Left ventricle myocardium superior (tissue), 1 donor: ENCODE measurements at places on chromosomes 13 and 19. TPM values are rescaled to one million over a fixed set of nuclear protein-coding genes. Genes with fewer than 3 reads are reported as not detected.

Gene MAB21L1
- total RNA-seq: 0.30 TPM

Gene UBL3
- total RNA-seq: 22.6 TPM

Gene CEACAM3
- total RNA-seq: 0.32 TPM

Gene WDR87
- total RNA-seq: not detected

Gene CGB2
- not detected for total RNA-seq

Gene RYR1
- 1.1 TPM for total RNA-seq

Gene YIF1B
- 33.8 TPM for total RNA-seq

Gene LAIR2
- not detected for total RNA-seq

Gene SGCG
- 80.2 TPM for total RNA-seq

Gene CEACAM7
- total RNA-seq: not detected

- no peak for DNase-seq
These were observed 26.9 kb downstream of the ZNF846 start for GRCh38 chr19:9741476-9742171.

GRCh38 chr19:42657556-42657955, 62.8 kb upstream of the CEACAM8 start:
- no peak for DNase-seq

- DNase-seq: peak; percentile 68
These were observed 19.4 kb upstream of the PLEKHF1 start for GRCh38 chr19:29645911-29646310.

DNA sequence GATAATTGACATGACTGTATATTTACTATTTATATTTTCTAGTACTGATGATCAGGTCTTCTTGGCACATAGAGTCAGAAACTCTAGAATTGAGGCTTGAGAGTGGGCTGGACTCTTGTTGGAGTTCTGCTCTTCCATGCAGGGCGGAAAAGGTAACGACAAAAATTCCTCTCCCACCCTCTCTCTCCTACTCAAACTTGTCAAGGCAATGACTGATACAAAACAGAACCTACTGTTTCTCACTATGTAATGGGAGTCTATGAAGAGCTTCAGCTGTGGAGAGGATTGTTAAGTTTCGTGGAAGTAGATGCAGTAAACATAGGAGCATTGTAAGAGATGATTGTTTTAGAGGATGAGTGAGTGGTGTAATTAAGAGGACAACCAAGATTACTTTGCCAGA, 8.8 kb downstream of the EDNRB start:
- DNase-seq: no peak

- DNase-seq: peak; percentile 78
These were observed 118.8 kb downstream of the NUFIP1 start for GRCh38 chr13:44870456-44870929.

DNA sequence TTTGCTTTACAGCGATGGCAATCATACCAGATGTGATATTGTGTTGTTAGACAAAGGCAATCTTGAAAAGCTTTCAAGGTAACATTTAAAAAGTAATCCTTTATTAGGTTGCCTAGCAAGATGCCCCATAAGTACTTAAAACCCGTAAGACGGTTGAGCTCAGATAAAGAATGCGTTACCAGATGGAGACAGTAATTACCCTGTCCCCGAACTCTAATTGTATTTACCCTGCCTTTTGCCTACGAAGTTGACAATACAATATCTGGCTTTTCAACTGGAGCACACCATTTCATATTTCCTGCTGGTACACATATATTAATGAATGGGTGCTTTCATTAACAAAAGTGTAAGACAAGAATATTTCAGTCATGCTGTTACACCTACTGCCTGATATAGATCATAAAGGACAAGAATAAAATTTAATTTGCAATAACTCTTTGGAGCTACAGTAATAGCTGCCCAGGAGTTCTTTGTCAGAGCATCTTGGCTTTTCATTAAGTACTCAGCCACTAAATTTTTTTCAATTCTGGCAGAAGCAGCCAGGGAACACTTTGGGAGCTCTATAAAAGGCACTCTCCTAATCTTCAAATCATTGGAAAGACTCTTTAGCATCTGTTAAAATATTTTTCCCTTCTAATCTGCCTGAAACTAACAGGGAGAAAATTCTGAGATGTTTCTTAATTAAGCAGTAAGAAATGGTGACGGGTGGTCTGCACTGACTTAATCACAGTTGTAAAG, 63.8 kb downstream of the DCT start:
- no peak for DNase-seq

GRCh38 chr13:64410276-64411053, 2819.7 kb downstream of the PCDH9 start:
- DNase-seq: no peak

- no peak for DNase-seq
These were observed 219.9 kb upstream of the IRS2 start for GRCh38 chr13:110006304-110006703.

DNA sequence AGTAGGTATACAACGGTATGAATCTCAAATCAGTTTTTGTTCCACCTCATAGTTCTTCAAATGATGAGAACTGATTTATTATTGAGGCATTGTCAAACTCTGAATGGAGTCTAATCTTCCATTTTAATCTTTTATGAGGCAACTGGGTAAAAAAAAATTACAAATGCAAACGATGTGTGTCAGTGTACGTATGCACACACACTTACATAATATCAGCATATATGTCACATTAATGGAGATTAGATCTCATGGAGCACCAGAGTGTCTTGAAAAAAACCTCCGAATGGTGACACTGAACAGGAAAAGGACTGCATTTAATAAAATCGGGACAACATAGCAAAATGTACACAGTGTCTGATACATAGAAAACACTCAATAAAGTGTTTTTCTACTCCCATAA, 842.7 kb downstream of the EFNB2 start:
- DNase-seq: no peak

DNA sequence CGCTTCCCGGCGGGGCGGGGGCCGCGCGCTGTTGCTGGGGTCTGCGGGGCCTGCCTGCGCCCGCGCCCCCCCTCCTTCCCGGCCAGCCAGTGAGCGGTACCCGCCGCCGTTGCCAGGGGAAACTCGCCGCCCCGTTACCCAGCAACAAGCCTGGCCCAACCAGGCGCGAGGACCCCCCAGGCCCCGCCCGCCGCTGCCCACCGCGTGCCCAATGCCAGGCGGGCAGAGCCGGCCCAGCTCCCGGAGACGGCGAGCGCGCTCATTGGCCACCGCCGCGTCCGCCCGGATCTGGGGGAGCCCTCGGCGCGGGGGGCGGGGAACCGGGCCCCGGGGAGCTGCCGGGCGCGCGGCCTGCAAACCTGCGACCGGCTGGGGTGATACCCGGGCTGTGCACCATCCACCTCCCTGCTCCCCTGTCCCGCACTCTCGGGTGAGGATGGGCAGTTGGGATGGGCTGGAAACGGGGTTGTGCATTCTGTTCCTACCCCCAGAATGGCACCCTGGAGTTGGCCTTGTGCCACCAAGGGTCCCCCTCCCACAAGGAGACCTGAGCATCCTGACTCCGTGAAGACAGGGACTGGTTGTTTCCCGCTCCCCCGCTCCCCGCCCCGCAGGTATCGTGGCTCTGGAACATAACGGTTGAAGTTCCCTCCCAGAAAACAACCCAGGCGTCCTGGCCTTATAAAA, 8.8 kb upstream of the BBC3 start:
- peak; percentile 65 for DNase-seq

DNA sequence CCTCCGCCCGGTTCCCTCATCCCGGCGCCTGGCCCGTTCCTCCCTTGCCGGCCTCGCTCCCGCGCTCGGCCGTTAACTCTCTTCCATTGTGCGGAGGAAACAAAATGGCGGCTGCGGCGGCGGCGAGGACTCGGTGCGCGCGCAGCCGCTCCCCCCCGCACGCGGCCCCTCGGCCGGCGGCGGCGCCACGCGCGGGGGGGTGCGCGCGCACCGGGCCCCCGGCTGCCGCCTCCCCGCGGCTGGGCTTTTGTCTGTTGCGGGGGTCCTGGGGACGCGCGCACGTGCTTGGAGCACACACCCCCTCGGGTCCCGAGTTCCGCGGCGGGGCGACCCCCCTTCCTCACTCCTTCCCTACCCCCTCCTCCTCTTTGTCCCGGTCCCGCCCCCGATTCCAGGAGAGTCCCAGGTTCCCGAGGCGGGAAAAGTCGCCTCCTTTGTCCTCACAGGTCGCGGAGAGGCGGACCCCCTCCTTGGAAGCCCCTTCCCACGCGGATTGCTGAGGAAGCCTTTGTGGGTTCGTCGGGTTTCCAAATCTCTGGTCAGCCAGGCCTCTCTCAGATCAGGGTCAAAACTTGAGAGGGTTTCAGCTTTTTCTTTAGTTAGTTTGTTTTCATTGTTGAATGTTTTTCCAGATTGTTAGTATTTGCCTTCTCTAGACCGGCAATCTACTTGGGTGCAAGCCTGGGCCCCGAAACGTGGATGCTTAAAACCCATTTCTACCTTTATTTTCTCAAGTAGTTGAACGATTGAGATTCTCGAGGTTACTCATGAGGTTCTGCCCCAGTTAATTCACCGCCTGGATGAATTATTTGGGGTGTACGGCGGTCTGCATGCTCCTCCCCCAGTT, 687 bp downstream of the ILF3 start:
- DNase-seq: peak; percentile 71

DNA sequence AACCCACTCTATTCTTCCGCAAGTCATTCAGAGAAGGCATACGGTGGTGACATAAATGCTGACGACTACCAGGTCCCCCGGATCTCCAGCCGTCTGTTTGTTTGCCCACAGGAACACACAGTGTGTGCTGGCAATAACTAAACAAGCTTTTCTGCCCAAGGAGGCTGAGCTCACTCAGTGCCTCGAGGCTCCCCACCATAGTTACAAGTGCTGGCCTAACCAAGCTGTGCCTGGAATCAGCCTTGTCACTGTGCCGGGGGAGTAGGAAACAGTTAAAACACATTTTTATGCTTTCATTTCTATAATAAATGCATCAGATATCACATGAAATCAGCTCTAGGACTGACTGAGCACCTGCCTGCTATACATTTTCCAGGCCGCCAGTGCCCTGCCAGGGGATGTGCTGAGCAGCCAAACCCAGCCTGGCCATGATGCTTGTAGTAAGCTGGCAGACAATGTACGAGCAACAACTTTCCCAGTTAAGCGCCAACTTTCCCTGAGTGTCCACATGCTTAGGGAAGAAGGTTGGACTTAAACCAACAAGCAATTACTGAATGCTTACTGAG, 28.1 kb downstream of the BRD4 start:
- DNase-seq: peak; percentile 72

GRCh38 chr13:39419876-39420275, 183.1 kb downstream of the LHFPL6 start:
- DNase-seq: no peak

- DNase-seq: no peak
These were observed 16.8 kb upstream of the TM9SF2 start for GRCh38 chr13:99484473-99484872.

DNA sequence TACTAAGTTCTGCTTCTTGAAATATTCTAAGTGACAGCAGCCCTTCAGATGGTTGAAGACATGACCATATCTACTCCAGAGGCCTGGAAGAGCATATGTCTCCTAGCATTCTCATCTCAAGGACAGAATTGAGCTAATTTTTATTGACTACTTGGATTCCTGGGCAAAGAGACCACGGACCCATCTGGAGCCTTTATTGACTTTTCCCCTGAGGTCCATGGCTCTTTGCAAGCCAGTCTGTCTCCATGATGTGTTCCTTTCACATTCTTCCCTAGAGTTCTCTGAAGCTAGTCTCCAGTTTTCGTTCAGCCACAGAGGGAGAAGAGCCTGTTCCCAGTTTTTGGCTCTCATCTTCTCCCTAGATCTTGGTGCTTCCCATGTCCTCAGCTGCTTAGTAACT, 202.7 kb downstream of the PCCA start:
- no peak for DNase-seq

DNA sequence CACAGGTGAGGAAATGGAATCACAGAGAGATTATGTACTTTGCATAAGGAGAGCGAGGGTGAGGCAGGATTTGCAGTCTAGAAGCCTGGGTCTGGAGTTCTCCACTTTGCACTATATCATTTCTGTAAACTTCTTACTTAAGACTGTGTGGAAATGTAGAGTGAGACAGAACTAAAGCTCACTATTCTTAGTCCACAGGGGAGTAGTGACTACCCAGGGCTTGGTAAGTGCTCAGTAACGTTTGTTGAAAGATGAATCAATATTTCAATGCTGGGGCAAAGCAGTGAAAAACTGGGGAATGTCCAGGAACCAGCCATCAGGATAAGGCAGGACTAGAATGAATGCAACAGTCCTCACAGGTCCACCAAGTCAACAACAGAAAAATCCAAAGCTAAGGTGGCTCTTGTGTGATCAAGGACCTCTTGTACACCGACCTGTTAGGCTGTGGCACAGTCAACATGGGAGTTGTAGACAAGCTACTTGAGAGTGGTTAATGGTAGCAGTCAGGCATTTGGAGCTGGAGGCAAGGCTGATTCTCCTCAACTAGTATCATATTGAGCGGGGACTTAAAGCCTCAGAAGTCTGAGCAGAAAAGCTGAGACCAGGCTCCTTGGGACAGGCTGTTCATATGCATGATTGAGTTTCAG, 929 bp upstream of the TNFSF13B start:
- no peak for DNase-seq

DNA sequence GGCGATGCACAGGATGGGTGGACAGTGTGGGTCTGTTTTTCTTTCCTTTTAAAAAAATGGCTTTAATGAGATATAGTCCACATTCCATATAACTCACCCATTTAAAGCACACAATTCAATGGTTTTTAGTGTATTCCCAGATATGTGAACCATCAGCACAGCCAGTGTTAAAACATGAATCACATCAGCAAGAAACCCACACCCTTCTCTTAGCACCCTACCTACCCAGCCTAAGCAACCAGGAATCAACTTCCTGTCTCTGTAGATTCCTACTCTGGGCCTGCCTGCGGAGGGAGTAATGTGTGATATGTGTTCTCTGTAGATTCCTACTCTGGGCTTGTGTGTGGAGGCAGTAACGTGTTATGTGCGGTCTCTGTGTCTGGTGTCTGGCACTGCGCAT, 11.9 kb downstream of the TMEM255B start:
- DNase-seq: no peak

GRCh38 chr19:34287662-34288140, 33.3 kb downstream of the GARRE1 start:
- no peak for DNase-seq

GRCh38 chr13:36778083-36778671, 40.8 kb upstream of the RFXAP start:
- no peak for DNase-seq

DNA sequence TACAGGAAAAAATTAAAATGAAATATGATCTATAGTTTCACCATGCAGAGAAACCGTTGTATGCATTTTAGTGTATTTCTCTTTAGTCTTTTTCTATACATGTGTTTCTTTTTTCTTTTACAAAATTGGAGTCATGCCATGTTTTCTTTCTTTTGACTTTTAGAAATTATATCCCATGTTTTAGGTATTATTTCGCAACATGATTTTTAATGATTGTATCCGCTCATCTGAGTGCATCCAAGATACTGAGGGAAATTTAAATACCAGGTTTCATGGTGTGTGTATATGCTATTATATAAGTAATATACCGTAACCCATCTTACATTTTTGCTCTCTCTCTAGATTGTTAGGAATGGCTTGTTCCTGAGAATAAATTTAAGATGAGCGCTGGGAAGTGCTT, 82.3 kb downstream of the GPR12 start:
- no peak for DNase-seq

- no peak for DNase-seq
These were observed 895 bp upstream of the TRPC4 start for GRCh38 chr13:37870489-37870845.
